ENCODE measurements at places on chromosomes 5 and 9.

DNA sequence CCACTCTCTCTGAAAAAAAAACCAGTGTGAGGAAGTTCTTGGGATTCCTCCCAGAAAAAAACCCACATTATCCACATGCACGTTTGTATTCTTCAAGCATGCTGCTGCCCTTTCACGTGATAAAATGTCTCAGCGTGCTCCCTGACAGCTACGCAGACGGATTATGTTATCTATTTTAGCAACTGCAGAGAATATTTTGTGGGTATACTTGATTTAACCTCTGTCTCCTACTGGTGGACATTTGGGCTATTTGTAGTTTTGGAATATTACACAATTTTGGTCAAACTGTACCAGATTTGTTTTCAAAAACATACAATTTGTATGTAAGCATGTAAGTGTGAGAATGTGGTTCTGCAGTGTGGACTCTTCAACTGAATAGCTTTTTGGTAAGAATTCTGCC, 10.7 kb downstream of the PRRC2B start:
- no peak for DNase-seq

DNA sequence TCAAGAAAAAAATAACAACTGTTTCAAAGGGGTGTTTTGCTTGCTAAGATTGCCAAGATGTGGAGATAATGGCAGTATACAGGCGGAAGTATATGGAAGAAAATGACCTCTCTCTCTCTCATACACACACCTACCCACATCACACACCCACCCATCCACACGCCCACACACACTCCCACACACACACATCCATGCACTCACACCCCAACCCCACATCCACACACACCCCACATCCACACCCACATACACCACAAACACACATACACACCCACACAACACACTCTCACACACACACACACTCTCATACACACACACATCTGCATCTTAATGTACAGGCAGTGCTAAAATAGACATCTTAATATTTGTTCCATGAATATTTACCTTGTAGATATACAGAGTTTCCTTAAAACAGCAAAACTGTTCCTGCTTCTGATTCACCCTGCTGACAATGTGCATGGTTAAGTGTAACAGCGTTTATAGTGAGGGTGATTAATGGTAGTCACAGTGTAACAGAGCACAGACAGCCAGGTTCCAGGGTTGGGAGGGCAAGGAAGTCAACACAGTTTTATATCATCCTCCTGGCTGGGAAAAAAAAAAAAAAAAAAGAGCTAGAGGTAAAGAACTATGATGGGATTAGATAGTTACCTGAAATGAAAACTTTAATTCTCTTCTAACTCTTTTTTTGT, 8.3 kb downstream of the BHMT2 start:
- DNase-seq, result no peak

DNA sequence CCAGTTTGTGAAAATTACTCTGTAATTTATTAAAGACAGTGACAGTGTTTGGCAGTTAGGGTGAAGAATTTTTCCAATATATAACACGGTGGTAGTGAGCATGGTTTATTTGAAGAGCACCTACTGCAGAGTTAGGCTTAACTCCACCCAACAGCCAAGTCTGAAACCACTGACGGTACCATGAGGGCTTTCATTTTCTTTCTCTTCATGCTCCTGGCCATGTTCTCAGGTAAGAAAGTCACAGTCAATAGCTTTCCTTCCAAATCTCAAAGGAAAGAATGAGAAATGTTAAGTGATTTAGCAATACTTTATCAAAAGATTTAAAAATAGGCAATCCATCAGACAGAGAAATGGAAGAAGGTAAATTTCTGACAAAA, at the start of gene MARCOL:
Gene MARCOL, plus strand, starts transcription at position 108 of the 377 bp plus-strand sequence. Its CDS starts 73 bp downstream, at position 181.
- DNase-seq, result no peak

- DNase-seq, result no peak
Observed at GRCh38 chr9:130688072-130688471, 5.5 kb upstream of the EXOSC2 start.

DNA sequence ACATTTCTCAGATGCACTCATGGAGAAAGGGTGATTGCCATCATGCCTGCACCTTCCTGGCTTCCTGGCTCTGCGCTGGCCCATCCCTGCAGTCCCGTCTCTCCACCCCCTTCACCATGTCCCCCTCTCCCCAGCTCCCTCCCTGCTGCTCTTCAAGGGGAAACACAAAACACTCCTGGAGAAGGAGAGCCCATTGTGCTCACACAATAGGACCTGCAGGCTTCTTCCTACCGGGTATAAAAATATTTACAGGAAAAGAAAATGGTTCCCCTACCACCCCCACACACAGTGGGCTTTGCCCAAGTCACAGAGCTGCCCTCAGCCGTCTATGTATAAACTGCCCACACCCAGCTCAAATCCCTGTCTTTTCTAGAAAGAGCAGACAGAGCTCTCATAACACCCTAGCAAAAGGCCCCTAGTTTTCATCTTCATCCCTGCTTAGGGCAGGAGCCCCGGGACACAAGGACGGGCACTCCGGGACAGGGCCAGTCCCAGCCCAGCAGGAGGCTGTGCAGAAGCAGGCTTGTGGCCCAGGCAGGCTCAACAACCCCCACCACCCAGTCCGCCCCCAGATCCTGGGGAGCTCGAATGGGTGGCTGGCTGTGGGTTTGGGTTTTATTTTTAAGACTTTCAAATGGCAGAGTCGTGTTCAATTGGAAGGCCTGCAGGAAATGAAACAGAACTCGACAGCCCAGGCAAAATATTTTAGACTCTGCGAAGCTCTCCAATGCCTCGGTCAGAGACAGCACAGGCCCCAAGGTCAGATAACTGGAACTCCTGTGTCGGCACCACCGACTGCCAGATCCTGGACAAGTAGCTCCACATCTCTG, 77.3 kb downstream of the LRSAM1 start:
- no peak for DNase-seq

DNA sequence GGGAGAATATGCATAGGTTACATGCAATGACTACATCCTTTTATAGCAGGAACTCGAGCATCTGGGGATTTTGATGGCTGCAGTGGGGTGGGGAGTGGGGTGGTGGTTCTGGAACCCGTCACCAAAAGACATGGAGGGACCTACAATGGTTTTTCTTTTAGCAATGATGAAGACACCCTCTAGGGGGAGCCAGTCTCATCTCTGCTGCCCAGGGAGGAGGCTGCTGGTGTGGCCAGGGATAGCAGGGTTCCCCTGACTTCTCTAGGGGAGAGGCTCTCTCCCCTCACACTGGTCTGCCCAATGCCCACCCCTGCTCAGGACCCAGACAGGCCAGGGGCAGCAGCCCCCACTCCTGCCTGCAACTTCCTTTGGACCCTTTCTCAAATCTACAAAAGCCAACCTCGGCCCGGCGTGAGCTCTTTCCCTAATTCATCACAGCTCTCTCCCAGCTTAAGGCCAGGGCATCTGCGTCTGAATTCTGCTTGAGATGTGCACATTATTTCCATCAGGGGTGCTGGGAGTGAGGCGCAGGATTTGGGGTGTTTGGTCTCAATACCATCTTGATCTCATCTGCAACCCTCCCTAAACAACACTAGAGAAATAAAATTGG, 73.6 kb upstream of the RETREG1 start:
- DNase-seq, result no peak

DNA sequence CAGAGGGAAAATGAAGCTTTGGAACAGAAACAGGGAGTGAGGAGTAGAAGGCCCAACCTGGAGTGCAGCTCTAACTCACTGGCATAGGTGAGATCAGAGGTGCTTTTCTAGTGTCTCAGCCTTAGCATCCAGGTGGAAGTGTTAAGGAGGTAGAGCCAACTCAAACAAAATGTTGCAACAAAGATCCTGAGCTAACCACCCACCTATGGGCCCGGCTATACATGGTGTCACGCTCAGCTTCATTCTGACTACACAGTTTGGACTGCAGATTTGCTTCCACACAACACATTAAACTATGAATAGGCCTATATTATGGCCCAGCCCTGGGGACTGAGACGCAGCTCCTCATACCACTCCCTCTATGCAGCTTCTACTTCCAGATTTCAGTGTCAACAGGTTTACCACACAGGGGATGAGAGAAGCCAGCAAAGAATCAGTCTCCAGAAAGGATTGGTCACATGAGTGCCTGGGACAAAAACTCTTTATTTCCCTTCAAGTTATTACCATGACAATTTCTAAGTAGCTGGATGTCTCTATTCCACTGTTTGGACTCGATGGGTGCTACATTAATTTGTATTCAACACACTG, 9.0 kb downstream of the C5orf63 start:
- no peak for DNase-seq

DNA sequence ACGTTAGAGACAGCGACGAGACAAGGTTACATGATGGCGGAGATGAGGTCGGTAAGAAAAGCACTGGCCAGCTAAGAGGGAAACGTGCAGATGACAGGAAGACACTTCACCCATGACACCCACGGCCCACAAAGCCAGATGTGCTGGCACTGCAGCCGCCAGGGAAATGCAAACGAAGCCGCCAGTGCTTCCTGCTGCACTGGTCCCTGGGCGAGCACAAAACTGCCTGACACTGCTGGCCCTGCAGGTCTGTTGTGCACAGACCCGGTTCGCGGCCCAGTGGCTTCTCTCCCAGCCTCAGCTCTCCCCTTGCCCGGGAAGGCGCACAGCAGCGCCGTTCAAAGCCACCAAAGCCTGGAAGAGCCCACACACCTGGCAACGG, 20.3 kb downstream of the QSOX2 start:
- DNase-seq, result no peak

DNA sequence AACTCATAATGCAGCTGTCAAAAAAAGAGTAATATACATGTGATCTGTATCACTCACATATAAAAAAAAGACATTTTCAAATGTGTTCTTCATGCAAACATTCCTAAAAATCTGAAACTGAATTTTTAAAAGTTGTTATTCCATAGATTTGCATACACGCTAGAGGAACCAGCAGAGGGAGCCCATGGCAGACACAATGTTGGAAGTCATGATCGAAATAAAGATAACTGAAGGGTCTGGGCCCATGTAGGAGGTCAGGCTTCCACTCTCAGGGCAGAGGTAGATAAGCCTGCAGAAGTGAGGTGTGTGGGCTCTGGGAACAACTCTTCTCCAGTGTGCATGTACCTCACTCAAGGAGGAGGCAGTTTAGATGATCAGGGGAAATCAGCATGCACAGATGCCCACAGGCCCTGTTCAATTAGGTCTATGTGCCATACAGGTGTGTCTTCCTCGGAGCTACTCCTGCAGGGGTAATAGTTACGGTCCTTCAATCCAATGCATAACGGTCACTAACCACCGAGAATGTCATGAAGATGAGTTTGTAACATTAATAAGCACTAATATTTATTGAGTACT, 208.6 kb downstream of the EPB41L4A start:
- DNase-seq, result no peak

- DNase-seq, result no peak
Observed at GRCh38 chr9:98099898-98100297, 19.1 kb downstream of the TRIM14 start.

- DNase-seq, result no peak
Observed at GRCh38 chr5:29697785-29698414, 1495.6 kb upstream of the CDH6 start.

DNA sequence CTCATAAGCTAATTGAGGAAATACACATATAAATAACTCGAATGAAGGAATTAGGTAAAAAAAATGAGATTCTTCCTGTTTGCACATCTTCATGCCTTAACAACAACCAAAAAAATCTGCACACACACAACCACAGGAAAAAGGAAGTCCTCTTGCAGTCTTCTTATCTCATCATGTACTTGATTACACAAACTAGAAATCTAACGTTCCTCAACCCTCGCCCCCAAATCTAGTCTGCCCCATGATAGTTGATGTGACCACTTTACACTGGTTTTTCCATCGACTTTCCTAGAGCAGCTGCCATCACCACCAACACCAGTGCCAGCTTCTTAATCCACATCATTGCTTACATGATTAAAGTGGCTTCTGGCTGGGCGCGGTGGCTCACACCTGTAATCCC, 31.2 kb upstream of the RNU6ATAC start:
- no peak for DNase-seq

DNA sequence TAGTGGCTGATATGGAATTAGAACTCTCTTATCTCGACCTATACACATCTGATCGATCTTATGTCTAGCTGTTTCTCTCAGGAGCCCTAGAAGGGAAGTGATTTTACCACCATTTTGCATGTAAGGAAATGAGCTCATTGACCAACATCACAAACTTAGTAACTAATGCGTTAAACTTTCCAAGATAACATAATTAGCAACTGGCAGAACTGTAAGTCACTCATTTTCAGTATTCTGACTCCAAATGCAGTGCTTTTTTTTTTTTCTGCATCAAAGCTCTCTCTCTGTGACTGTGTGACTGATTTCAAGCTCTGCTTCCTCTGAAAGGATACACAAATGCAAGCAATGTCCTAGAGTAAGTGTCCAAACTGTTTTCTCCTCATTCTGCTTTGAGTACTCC, 68.1 kb upstream of the FBXL7 start:
- no peak for DNase-seq

- no peak for DNase-seq
Observed at GRCh38 chr9:38394416-38394815, 1.9 kb downstream of the ALDH1B1 start.

- no peak for DNase-seq
Observed at GRCh38 chr9:124125651-124125977, 114.0 kb downstream of the LHX2 start.

- no peak for DNase-seq
Observed at GRCh38 chr5:117662361-117662760, 1087.7 kb upstream of the SEMA6A start.

- no peak for DNase-seq
Observed at GRCh38 chr5:30121043-30121442, 1072.4 kb upstream of the CDH6 start.

GRCh38 chr5:169973056-169973455, 7.2 kb downstream of the INSYN2B start:
- DNase-seq, result no peak

GRCh38 chr5:157828105-157828943, 30.6 kb downstream of the CLINT1 start:
- DNase-seq, result no peak

- DNase-seq, result no peak
Observed at GRCh38 chr9:14677396-14677795, 15.8 kb downstream of the ZDHHC21 start.

- no peak for DNase-seq
Observed at GRCh38 chr5:57595523-57595991, 112.9 kb upstream of the ACTBL2 start.

- no peak for DNase-seq
Observed at GRCh38 chr9:128683340-128684064, 5.5 kb upstream of the SET start.

- DNase-seq, result no peak
Observed at GRCh38 chr9:78118742-78119473, 87.3 kb upstream of the GNAQ start.

DNA sequence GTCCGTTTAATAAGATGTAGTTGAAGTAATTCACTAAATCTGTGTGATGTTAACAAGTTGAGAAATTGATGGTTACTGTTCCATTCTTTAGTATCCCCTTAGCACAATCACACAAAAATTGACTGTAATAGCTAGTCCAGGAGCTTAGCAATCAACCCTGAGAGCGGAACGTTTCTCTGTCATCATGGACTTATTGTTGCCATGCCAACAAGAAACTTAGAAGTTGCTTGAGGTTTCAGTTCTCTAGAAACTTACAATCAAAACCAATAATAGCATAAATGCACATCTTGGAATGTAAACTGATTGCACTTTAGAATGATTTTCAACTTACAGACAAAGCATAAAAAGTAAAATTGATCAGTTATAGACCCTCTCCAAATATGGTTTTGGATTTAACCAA, 125.4 kb upstream of the ANKH start:
- DNase-seq, result no peak
